ENCODE measurements at places on chromosomes 3 and 15. TPM values are rescaled to one million over a fixed set of nuclear protein-coding genes. Genes with fewer than 3 reads are reported as not detected.

DNA sequence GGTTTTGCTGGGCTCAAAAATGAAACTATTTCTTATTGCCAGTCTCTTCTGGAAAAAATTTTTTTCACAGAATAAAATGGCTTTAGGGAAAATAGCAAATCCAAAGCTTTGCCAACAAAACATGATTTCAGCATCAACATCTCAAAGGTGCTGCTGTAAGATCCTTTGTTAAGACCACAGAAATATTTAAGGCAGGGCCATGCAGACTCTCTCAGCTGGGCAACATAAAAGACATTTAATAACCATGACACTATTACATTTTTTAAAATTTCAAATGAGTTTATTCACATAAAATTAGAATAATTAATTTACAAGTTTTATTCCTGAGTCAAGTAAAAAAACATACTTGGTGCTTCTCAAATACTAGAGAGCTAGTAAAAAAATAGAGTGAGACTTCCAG, 527.1 kb upstream of the DPPA4 start:
- H3K4me1 ChIP-seq: peaks cover 10% of the 10 kb centered on the region
- no peak for DNase-seq
- no peaks in the 10 kb centered on the region for H3K27me3 ChIP-seq
- no peaks in the 10 kb centered on the region for H3K36me3 ChIP-seq

- H3K4me1 ChIP-seq: peaks cover 27% of the 10 kb centered on the region
- H3K36me3 ChIP-seq: no peaks in the 10 kb centered on the region
- H3K27ac ChIP-seq: peak overlapping the region; percentile 61
- peak; percentile 63 for DNase-seq
- H3K27me3 ChIP-seq: no peaks in the 10 kb centered on the region
- H3K4me3 ChIP-seq: peak overlapping the region; percentile 19
These were observed 77.8 kb downstream of the B3GNT5 start for GRCh38 chr3:183330881-183331280.

GRCh38 chr3:108486941-108487340, 23.5 kb downstream of the MYH15 start:
- DNase-seq: no peak
- no peaks in the 10 kb centered on the region for H3K36me3 ChIP-seq
- no peak overlapping the region for H3K27ac ChIP-seq
- no peaks in the 10 kb centered on the region for H3K27me3 ChIP-seq
- H3K4me3 ChIP-seq: no peak overlapping the region

GRCh38 chr3:134148534-134148933, 102.1 kb downstream of the RYK start:
- no peaks in the 10 kb centered on the region for H3K4me1 ChIP-seq
- no peak for DNase-seq
- H3K36me3 ChIP-seq: peaks cover 5% of the 10 kb centered on the region
- no peaks in the 10 kb centered on the region for H3K27me3 ChIP-seq
- H3K27ac ChIP-seq: no peak overlapping the region

MME gene
- polyA plus RNA-seq: 15.2 TPM

CASR gene
- polyA plus RNA-seq: 0.03 TPM

DNA sequence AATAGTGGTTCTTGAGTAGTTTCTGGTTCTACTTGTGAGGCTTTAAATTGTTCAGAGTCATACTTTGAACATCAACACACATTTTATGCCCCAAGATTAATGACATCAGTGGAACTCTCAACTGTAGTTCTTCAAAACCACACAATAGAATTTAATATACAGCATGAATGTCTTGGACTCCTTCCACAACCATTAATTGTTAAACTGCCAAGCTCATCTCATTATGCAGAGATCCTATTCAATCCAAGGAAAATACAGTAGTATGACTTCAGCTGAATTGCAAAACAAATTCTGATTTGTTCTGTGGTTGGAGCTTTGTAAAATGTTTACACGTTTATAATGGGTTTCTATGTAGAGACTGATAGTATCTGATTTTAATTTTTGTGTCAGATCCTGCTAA, 199.2 kb upstream of the SLC2A2 start:
- no peak for DNase-seq
- H3K36me3 ChIP-seq: no peaks in the 10 kb centered on the region
- no peaks in the 10 kb centered on the region for H3K27me3 ChIP-seq
- no peak overlapping the region for H3K4me3 ChIP-seq
- H3K27ac ChIP-seq: no peak overlapping the region
- H3K4me1 ChIP-seq: no peaks in the 10 kb centered on the region

GRCh38 chr15:94174399-94174802, 57.0 kb upstream of the MCTP2 start:
- no peak for DNase-seq
- no peaks in the 10 kb centered on the region for H3K27me3 ChIP-seq
- no peak overlapping the region for H3K4me3 ChIP-seq
- no peaks in the 10 kb centered on the region for H3K4me1 ChIP-seq
- no peaks in the 10 kb centered on the region for H3K36me3 ChIP-seq
- H3K27ac ChIP-seq: no peak overlapping the region

DAPK2 gene
- polyA plus RNA-seq: 2.2 TPM

GRCh38 chr3:117200962-117201361, 491.4 kb downstream of the TUSC7 start:
- no peak overlapping the region for H3K27ac ChIP-seq
- no peak for DNase-seq
- peaks cover 5% of the 10 kb centered on the region for H3K4me1 ChIP-seq
- H3K36me3 ChIP-seq: no peaks in the 10 kb centered on the region
- no peaks in the 10 kb centered on the region for H3K27me3 ChIP-seq

TMEM212 gene
- polyA plus RNA-seq: not detected

DNA sequence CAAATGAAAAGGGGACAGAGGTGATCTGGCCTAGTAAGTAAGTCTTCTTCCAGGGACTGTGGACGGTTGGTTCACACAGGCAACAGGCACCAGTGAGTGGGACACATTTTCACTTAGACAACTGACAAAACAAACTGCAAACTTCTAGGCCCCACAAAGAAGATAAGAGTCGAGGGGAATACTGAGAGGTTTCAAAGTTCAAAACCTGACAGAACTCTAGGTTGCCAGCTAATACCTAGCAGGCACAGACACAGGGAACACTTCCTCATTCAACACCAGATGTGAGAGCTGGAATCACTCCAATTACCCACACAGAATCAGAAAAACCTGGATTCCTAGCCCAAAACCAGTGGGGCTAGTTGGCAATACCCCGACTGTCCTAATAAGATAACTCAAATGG, 621.7 kb downstream of the ZPLD1 start:
- no peak overlapping the region for H3K27ac ChIP-seq
- H3K4me3 ChIP-seq: no peak overlapping the region
- DNase-seq: no peak
- H3K27me3 ChIP-seq: no peaks in the 10 kb centered on the region

- H3K27ac ChIP-seq: no peak overlapping the region
- H3K36me3 ChIP-seq: no peaks in the 10 kb centered on the region
These were observed 113.6 kb upstream of the TPM1 start for GRCh38 chr15:62929000-62929357.

DNA sequence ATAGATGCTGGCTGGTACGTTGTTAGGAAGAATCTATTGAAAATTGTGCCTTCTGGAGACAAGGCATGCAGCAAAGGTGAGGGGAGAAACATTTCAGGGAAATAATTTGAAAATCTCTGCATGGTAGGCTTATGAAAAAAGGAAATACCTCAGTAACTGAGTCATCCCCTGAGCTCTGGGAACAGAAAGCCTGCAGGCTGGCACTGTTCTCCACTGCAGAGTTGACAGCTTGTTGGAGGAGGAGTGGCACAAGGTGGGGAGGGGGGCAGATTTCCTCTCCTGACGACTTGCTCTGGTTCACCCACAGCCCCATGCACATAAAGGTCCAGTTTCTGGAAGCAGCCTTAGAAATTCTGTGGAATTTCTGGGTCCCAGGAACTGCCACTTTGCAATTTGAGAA, 179.4 kb downstream of the ABHD5 start:
- no peak overlapping the region for H3K4me3 ChIP-seq
- no peaks in the 10 kb centered on the region for H3K27me3 ChIP-seq
- peaks cover 12% of the 10 kb centered on the region for H3K4me1 ChIP-seq
- DNase-seq: no peak

GRCh38 chr15:82597815-82598214, 49.3 kb downstream of the CPEB1 start:
- no peaks in the 10 kb centered on the region for H3K4me1 ChIP-seq
- no peak for DNase-seq

DNA sequence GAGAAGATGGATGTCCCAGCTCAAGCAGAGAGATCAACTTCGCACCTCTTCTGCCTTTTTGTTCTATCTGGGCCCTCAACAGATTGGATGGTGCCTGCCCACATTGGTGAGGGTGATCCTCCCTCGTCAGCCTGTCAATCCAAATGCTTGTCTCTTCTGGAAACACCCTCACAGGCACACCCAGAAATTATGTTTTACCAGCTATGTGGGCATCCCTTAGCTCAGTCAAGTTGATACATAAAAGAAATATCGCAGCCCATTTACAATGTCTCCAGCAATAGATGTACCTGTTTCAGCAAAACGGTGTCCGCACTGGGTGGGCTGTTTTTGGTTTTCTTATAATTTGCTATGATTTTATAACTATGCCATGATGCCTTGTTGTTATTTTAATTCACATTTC, 27.5 kb upstream of the CA12 start:
- H3K4me1 ChIP-seq: no peaks in the 10 kb centered on the region
- no peaks in the 10 kb centered on the region for H3K36me3 ChIP-seq
- H3K27me3 ChIP-seq: no peaks in the 10 kb centered on the region
- no peak for DNase-seq
- no peak overlapping the region for H3K27ac ChIP-seq
- no peak overlapping the region for H3K4me3 ChIP-seq

A4GNT gene
- polyA plus RNA-seq: not detected

Measured in GM23338 (cell line).